ENCODE measurements at places on chromosomes 5 and 9.

DNA sequence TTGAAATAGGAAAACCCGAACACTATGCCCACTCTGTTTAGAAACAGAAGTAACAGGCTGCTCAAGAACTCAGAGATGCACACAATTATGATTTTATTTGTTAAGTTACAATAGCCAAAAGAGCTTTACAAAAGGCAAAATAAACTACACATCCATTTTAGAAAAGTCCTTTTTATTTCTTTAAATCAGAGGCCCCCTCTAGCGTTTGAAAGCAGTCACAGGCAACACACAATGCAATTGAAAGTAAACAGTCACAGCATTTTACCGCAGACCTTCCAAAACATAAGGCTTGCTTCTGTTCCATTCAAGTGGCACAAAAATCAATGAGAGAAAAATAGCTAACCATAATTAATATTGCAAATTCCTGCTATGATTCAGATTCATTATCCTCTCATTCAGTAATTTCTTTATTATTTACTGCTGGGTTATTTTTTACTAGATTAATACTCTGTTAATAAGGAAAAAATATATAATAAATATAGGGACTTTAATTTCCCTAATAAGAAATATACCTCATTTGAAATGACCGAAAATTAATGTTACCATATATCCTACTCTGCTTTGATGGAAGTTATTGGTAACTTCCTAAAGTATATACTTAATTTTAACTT is 78.3 kb downstream of the CEP120 start:
- no peak for DNase-seq

DNA sequence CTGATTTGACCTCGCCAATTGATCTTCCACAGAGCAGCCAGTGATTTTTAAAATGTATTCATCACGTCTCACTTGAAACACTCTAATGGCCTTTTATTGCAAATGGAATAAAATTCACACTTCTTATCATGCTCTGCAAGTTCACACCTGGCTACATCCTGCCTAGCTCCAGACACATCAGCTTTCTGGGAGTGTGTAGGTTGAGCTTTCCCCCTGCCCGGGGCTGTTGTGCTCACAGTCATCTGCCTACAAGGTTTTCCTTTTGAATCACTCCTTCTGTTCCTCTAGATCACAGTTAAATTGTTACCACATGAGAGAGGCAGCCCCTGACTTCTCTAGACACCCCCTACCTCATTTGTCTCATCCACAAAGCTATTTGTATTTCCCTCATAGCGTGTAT is 674.5 kb downstream of the PRELID2 start:
- DNase-seq, result no peak

GRCh38 chr9:70816316-70816715 is 305.1 kb downstream of the TRPM3 start:
- no peak for DNase-seq

- no peak for DNase-seq
These were observed 1227.7 kb upstream of the WWC1 start for GRCh38 chr5:167063788-167064187.

DNA sequence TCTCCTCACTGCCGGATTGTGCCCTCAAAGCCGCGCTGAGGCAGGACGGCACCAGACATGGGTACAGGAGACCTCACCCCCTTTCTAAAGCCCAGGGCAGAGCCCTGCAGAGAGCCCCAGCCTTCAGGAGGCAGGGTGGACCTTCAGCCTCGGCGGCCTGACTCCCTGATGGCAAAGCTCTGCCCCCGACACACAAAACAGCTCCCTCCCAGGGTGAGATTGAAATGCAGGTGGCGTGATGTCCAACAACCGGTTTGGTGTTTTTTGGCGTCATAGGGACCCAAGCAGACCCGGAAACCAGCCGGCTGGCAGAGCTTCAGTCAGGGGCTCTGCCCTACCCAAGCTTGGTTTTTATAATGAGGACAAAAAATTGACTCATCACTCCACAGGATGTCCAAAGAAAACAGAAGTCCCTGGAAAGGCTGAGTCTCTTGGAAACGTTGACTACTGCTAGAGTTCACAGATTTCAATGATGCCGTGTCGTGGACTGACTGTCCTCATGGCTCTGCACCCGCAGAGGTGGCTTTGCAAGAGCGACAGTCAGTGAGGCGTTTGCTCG is 275.2 kb upstream of the IRX1 start:
- DNase-seq, result no peak

GRCh38 chr5:150401076-150401375 is 11.7 kb downstream of the CD74 start:
- no peak for DNase-seq

- no peak for DNase-seq
These were observed 5.1 kb downstream of the GLRX start for GRCh38 chr5:95817430-95817829.

- DNase-seq, result no peak
These were observed 1.4 kb upstream of the IRX4 start for GRCh38 chr5:1883925-1884677.

- no peak for DNase-seq
These were observed 378.2 kb downstream of the FAM170A start for GRCh38 chr5:120007598-120007997.

GRCh38 chr5:55600497-55601203 is 65.9 kb upstream of the PLPP1 start:
- DNase-seq, result no peak

DNA sequence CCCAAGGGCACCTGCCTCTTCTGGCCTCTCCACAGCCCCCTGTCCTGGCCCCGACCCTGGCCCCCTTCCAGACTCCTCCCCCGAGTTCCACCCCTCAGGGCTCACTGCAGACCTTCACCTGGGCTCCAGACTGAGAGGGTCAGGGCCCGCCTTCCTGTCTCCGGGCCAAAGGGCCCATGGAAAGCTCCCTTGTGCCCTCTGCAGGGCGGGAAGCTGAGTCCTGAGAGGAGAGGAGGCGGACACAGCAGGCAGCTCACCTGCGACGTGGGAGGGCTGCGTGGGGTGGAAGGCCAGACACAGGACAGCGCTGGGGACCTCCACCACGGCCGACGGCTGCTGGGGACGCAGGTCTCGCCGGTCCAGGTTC is 20.6 kb downstream of the DYNC2I2 start:
- no peak for DNase-seq

- DNase-seq, result no peak
These were observed 53.9 kb downstream of the CSNK1A1 start for GRCh38 chr5:149497357-149497756.

DNA sequence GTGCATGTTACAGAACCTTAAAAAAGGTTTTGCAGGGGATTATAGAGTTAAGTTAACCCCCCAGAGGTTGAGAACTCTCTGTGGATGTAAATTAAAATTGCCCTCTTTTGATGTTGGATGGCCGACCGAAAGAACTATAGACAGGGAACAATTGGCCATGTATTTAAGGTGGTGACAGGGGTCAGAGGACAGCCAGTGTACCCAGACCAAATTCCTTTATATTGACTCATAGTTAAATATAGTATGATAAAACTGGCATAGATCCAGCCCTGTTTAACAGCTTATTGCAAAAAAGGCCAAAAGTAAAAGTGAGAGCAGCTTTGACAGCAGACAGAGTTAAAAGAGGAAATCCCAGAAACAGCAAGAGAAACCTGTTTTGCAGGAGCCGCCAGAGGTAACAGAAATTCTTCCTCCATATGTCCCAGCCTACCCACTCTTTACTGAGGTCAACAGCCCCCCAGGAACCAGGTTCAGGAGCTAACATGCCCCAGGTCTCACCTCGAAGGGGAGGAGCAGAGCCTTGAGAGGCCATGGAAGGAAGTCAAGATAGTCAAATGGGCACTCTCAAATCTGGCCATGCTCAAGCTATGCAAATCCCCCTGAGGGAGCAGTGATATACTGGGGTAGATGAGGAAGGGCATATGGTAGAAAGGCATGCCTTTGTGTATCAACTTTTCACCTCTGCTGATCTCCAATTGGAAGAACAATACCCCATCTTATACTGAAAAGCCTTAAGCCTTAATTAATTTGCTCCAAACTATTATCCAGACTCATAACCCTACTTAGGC is 156.4 kb upstream of the COX7C start:
- DNase-seq, result no peak

GRCh38 chr5:169904059-169904458 is 76.2 kb downstream of the INSYN2B start:
- no peak for DNase-seq

GRCh38 chr9:69466151-69466550 is 141.1 kb downstream of the ENTREP1 start:
- DNase-seq, result no peak

DNA sequence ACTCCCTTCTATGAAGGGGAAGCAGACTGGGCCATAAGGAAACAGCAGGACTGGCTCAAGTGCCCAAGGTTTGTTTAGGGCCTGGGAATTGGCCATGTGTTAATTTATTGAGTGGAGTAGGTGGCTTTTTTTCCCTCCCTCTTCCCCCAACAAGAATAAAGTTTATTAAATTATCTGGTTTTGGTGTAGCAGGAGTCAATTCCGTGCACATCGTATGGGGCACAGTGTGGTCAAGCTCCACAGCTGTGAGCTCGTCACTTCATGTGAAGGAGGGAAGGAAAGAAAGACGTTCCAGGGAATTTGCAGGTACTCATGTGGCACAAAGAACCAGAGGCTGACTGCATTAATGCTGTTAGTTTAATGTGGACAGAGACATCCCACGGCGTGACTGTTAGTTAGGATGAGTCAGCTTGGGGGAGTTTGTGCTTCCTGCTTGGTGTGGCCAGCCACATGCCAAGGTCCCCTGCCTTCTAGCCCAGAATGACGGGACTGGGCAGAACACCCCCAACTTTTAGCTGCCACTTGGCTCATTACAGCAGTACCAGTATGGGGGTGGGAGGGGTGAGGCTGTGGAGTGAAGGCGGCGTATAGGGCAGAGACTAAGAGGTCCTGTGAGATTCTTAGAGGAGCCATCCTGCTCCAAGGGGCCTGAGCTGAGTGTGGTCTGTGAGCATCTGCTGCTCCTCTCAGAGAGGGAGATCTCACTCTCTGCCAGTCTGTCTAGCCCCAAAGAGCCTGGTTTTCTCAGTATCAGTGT is 33.2 kb downstream of the CSF1R start:
- no peak for DNase-seq

GRCh38 chr9:12696931-12697622 is 3.9 kb downstream of the TYRP1 start:
- DNase-seq, result no peak

- no peak for DNase-seq
These were observed 839 bp downstream of the GABRG2 start for GRCh38 chr5:162068412-162068811.

DNA sequence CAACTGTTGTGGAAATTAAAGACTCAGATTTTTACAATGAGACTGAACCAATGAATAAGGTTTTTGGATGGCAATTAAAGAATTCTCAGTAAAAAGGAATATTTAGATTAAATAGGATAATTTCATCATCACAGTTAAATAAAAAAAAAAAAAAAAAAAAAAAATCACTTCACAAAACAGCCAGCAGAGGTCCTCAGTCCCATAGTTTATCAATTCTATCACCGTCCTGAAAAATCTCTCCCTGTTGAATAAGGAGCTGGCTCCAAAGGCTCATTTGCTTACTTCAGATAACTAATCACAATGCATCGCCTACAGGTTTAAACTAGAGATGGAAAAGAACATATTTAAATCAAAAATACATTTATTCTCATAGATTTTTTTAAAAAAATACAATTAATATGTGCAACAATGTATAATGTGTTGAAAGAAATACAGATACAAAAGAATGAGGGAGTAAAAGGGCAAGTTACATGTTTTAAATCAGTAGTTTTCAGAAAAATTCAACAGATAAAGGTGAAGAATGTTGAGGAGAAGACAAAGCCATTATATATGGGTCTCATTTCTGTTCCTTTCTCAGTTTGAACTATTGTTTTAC is 175.8 kb upstream of the CHD1 start:
- DNase-seq, result no peak

GRCh38 chr9:114229295-114229694 is 74.0 kb downstream of the COL27A1 start:
- DNase-seq, result no peak

DNA sequence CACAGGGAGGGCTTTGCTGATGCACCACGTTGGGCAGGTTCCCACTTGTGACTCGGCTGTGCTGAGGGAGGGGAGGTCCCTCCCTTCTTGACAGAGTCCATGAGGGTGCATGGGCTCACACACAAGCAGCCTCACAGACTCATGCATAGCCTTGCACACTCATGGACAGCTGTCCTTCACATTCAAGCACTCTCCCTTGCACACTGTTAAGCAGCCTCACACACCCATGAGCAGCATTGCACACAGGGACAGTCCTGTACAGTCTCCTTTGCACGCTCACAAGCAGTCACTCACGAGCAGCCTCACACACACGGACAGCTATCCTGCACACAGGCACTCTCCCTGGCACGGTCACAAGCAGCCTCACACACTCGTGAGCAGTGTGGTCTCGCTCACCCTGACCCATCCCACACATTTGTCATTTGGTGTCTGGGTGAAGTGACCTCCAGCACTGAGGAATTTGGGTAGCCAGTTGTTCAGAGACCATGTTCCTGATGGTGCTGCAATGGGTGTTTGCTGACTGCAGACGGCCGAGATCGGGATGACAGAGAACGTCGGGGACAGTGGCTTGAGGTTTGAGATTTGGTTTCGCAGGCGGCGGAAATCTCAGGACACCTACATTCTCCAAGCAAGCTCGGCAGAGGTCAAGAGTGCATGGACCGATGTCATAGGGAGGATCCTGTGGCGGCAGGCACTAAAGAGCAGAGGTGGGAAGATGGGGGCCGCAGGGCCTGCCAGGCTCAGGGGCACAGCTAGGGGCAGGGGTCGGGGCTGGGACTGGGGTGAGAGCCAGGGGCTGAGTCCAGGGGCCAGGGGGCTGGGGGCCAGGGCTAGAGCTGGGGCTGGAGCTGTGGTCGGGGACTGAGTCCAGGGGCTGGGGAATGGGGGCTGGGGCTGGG is 17.7 kb upstream of the LRRC14B start:
- DNase-seq, result peak; percentile 19

GRCh38 chr9:14939378-14939777 is 29.1 kb upstream of the FREM1 start:
- no peak for DNase-seq

DNA sequence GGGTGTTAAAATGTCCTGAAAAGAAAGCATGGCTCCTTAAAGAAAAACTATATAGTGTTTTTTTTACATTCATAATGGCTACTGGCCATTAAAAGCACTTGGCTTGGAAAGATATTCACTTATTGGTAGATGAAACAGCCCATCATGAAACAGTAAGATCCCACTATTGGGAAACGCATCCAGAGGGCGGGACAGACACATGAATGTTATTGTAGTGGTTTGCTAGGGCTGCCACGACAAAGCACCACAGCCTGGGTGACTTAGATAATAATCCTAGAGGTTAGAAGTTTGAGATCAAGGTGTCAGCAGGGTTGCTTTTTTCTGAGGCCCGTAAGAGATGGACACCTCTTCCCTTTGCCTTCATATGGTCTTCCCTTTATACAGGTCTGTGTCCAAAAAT is 139.4 kb upstream of the ANKH start:
- DNase-seq, result no peak
